ENCODE measurements at places on chromosomes 12 and 14.

GRCh38 chr14:67365476-67365875 lies 5.3 kb downstream of the EIF2S1 start:
- DNase-seq, result no peak

GRCh38 chr12:46556819-46557524 lies 184.4 kb upstream of the SLC38A2 start:
- no peak for DNase-seq

DNA sequence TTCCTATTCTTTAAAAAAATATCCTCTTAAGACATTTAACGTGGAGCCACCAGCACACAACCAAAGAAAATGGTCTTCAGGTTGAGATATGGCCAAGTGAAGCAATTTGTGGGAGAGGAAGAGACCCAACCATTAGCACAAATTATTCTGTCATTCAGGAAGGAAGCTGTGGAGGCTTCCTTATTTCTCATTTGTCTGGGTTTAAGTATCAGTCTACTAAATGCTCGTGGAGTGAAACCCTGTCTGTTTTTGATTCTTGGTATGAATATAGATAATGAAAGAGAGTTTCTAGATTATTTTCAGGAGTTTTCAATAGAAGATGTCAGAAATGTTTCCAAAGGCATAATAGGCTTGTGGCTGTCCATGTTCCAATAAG lies 125.1 kb downstream of the GPR65 start:
- no peak for DNase-seq

GRCh38 chr12:62552906-62553556 lies 86.4 kb downstream of the MON2 start:
- no peak for DNase-seq

DNA sequence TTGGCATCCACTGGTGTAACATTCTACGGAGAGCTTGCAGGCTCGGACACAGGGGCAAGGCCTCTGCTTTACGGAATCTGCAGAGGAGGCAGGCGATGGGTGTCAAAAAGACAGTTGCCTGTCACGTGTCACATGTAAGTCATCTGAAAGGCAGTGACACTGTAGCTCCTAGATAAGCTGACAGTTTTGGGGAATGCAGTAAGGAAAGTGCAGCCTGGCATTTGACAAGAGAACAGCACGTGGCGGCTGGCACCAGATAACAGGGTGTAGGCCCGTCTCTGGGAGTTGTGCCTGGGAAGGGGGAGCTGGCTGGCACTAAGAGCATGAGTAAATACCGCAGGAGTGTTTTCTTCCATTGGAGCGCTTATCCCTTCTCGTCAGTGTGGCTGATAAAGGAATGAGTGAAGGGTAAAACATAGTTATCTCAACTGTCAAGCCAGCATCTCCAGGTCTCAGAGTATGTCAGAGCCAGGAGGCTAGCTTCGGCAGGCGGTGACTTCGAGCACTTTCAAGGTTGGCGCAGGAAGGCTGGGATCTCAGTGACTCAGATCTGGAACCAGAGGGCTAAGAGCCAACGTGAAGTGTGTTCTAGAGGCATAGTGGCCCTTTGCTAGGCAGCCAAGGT lies 26.1 kb downstream of the ADCK1 start:
- DNase-seq, result no peak
